ENCODE measurements at places on chromosomes 6 and 20. TPM values are rescaled to one million over a fixed set of nuclear protein-coding genes. Genes with fewer than 3 reads are reported as not detected.

HLA-DQB1 gene
- not detected for total RNA-seq

ZBTB12 gene
- 3.5 TPM for total RNA-seq

MUC21 gene
- total RNA-seq: not detected

CCDC170 gene
- total RNA-seq: 0.16 TPM

BPI gene
- not detected for total RNA-seq

SSR1 gene
- 82.7 TPM for total RNA-seq

HFE gene
- 10.1 TPM for total RNA-seq

FOXQ1 gene
- 6.2 TPM for total RNA-seq

BPIFB2 gene
- not detected for total RNA-seq

NOTCH4 gene
- 0.74 TPM for total RNA-seq

METTL24 gene
- not detected for total RNA-seq

MAS1 gene
- not detected for total RNA-seq

RIPOR2 gene
- total RNA-seq: not detected

F13A1 gene
- total RNA-seq: not detected

IP6K3 gene
- 0.80 TPM for total RNA-seq

HTR1E gene
- total RNA-seq: not detected

SYNJ2 gene
- total RNA-seq: 57.2 TPM

TENT5A gene
- total RNA-seq: 0.82 TPM

HM13 gene
- 252 TPM for total RNA-seq

EDEM2 gene
- 53.5 TPM for total RNA-seq

HLA-DOA gene
- total RNA-seq: not detected

ADGRF5 gene
- not detected for total RNA-seq

TAAR2 gene
- not detected for total RNA-seq

NMBR gene
- not detected for total RNA-seq

CLVS2 gene
- total RNA-seq: 0.15 TPM

MDFI gene
- total RNA-seq: 0.46 TPM

TUBB2B gene
- total RNA-seq: 14.1 TPM

Measured in A549 treated with GW870086 at 1 μM for 4 hours (cell line).